ENCODE measurements at places on chromosomes 5 and 9. TPM values are rescaled to one million over a fixed set of nuclear protein-coding genes. Genes with fewer than 3 reads are reported as not detected.

GRCh38 chr5:37875051-37875787, 35.4 kb upstream of the GDNF start:
- no peak for DNase-seq

GRCh38 chr5:6737043-6737941, 24.1 kb downstream of the TENT4A start:
- peak; percentile 53 for DNase-seq

DNA sequence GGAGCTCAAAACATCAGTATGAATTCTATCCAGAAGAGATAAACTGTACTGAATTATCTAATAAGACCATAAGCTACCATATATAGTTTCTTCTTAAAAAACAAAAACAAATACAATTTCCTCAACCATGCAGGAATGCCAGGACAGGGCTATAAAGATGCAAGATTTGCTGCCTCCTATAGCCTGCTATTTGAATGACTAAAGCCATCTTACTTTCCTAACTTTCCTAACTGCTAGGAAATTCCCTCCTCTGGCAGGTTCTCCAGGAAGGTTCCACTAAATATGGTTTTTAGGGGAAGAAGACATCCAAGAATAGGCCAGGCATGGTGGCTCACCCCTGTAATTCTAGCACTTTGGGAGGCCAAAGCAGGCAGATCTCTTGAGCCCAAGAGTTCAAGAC, 15.1 kb downstream of the KIF27 start:
- no peak for DNase-seq

DNA sequence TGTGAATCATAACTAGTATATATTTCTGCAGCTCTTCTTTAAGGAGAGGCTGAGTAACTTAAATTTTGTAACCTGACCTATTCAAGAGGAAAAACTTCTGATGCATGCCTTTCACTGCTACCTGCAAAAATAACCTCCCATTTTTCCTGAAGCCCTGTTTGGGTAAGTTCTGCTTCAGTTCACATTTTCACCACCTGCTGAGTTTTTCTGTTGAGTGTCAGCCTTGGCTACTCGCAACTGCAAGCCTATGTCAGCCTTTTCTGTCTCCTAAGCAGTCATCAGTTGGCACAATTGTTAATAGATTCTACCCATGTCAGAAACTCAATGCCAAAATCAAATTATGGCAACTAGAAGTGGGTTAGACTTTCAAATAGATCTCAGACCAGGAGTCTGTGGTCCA, 8.2 kb upstream of the TNFAIP8 start:
- no peak for DNase-seq

GRCh38 chr9:126347093-126347492, 20.5 kb downstream of the MVB12B start:
- DNase-seq = peak; percentile 37

DNA sequence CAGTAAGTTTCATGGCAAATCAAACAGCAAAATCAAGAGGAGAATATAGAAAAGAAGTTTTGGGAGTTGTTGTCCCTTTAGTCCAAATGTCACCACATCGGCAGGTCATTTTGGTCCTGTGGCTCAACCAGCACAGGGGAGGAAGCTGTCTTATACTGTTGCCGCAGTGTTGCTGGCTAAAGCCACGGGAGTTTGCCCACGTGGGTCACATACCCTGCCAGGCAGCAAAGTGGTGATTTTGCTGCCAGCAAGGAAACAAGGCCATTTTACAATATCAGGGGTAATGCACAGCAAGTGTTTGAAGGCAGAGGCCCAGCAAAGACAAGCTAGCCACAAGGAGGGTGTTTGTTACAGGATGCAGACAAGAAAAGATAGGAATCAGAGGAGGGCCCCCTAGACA, 14.5 kb downstream of the GABRA6 start:
- DNase-seq = no peak

DNA sequence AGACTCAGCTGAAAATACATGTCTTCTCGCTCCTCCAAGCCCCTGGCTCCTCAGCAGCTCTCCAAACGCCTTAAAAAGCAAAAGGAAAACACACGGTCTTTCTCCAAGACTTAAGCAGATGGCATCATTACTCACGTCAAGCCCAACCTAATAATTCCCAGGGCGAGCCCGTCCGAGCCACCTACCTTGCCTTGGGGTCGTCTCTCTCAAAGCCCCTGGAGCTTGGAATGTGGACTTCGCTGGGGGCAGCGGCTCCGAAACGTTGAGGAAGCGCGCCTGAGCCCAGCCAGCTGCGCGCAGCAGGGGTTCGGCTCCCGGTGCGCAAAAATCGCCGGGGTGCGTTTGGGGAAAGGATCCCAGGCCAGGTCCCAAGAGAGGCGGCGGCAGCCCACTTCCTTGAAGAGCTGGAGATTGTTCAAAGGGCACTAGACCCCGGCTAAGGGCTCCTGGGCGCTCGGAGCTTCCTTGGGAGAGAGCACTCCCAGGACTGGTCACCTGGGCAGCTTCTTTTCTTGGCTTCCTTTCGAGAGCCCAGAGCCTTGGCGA, 395 bp downstream of the DRD1 start:
- DNase-seq = no peak

The KLF9 gene
- total RNA-seq = 12.7 TPM
